ENCODE measurements at places on chromosomes 12 and 14.
A peak's percentile ranks its signal among the peaks of the same experiment; 100 is the strongest.

DNA sequence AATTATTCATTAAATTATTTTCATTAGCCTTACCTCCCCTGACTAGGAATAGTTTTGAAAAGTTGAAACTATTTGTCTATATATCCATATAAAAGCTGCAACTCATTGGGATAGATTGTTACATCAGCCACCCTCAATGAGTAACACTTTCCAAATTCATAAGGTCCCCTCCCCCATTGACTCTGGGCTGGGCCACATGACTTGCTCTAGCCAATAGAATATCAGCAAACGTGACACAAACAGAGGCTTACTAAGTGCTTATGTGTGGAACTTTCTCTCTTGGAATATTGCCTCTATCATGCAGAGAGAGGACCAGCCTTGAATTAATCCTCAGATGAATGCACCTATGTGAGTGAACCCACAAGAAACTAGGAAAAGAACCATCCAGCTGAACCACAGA is 213.7 kb downstream of the CCDC59 start:
- DNase-seq = no peak

DNA sequence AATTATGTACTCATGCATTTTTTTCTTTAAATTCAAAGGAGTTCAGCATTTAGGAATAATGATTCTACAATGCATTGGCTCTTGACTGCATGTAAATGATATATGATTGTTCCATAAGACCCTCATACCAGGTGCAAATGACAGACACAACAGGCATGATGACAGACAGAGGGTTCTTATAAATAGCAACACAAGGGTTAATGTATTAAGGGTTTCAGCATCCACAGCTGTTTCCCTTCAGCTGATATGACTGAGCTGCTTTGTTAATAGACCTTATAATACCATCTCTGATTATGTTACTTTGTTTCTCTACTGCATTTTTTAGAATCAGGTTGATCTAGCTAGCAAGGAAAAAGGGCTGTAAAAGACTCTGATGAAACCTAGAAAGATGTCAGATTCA is 90.8 kb upstream of the TMTC2 start:
- no peak for DNase-seq

GRCh38 chr14:69620211-69620611 is 8.8 kb downstream of the SUSD6 start:
- DNase-seq = no peak

- DNase-seq = no peak
Measured at GRCh38 chr12:7693793-7694192, 1.8 kb downstream of the GDF3 start.

DNA sequence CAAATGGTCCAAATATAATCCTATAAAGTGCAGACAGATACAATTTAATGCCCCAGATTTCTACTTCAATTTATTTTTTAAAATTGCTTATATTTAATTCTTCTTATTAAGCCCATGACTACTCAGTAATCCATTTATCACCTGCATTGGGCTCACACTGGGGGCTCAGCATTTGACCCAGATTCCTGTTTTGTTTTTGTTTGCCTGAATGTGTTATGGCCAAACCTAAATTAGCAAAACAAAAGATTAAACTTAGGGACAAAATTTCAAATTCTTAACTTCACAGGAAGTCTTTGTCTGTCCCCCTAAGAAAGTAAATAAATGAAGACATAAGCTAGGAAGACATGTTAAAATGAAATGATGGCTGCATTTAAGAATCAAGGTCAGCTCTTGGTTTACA is 322.3 kb downstream of the RMST start:
- no peak for DNase-seq

DNA sequence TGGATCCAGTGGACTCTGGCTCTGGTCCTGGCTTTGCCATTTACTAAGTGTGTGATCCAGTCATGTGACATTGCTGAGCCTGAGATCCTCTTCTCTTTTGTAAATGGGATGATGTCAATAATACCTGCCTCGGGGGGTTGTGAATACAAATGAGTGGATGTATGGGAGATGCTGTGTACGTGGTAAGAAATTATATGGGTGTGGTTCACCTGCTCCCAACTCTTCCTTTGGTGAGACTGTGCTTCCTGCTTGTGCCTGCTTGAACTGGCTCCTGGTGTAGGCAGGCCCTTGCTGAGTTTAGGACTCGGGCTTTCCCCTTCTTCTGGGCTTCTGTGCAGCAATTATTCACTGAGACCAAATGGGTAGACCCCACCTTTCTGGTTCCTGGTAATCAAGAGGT is 189.5 kb upstream of the FRMD6 start:
- DNase-seq = no peak

- DNase-seq = no peak
Measured at GRCh38 chr14:81009346-81009745, 53.9 kb downstream of the TSHR start.

DNA sequence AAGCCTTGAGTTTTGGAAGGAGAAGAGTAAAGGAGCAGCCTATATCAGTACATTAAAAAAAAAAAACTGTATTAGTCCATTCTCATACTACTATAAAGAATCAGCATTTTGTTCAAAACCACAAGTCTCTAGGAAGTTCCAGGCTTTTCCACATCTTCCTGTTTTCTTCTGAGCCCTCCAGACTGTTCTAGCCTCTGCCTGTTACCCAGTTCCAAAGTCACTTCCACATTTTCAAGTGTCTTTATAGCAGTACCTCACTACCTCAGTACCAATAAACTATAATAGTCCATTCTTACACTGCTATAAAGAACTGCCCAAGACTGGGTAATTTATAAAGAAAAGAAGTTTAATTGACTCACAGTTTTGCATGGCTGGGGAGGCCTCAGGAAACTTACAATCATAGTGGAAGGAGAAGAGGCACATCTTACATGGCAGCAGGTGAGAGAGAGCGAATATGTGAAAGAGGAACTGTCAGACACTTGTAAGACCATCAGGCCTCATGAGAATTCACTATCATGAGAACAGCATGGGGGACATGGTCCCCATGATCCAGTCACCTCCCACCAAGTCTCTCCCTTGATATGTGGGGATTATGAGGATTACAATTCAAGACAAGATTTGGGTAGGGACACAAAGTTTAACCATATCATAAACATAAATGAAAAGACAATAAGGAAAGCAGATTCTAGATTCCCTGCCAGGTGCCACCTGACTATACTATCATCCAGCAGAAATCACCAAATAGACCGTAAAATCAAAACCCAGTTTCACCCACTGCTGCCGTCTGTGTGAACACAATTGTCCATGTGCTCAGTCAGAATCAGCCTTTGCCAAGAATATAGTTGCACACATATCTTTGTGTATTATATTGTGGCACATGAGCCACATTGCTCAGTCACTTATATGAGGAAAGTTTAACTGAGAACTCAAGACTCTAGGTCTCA is 27.8 kb downstream of the TOGARAM1 start:
- DNase-seq = no peak

GRCh38 chr12:16880864-16881285 is 274.9 kb upstream of the LMO3 start:
- peak; percentile 17 for DNase-seq

GRCh38 chr12:116984098-116984497 is 73.3 kb downstream of the FBXW8 start:
- no peak for DNase-seq

- no peak for DNase-seq
Measured at GRCh38 chr14:64191756-64192155, 102.4 kb downstream of the ESR2 start.
